Heart left ventricle (tissue), 16 donors: ENCODE measurements at places on chromosomes 2 and 18. TPM values are rescaled to one million over a fixed set of nuclear protein-coding genes. Genes with fewer than 3 reads are reported as not detected.

GRCh38 chr2:193738892-193739291 lies 1544.2 kb upstream of the TMEFF2 start:
- DNase-seq: no peak

DNA sequence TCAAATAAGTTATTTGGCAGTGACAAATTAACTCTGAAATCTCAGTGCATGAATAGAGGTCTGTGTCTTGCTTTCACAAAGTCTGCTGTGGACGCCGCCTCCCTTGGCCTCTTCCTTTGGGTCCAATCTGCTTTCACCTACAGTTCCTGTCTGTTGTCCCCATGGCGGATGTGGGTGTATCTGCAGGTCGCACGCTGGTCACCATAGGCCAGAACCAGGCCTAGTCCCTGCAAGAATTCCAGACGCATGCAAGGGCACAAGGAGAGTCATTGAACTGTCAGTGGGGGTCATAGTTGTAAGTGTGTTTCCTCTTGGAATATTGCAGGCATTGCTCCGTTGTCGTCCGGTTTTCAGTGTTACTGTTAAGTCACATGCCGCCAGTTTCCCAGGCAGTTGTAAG lies 7.4 kb downstream of the SOCS6 start:
- DNase-seq: peak; percentile 45

- no peak for DNase-seq
Observed at GRCh38 chr2:146847846-146848245, 997.0 kb upstream of the ACVR2A start.

GRCh38 chr2:70906439-70907005 lies 29.2 kb upstream of the ATP6V1B1 start:
- no peak for DNase-seq

DNA sequence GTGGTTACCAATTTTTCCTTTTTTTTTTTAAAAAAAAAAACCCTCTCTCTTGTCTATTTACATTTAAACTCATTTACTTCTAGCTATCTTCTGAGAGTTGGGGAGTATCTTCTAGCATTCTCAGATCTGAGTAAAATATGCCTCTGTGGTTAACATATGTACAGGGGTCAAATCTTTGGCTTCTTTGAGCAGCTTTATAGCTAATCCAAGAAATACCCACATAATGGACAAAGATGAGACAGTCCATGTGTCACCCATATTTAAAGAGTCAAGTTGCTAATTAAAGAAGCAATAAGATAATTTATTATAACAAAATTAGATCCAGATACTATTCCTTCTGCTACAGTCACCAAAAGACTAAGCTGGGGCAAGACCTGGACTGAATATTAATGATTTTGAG lies 139.0 kb upstream of the HNRNPA3 start:
- DNase-seq: no peak

DNA sequence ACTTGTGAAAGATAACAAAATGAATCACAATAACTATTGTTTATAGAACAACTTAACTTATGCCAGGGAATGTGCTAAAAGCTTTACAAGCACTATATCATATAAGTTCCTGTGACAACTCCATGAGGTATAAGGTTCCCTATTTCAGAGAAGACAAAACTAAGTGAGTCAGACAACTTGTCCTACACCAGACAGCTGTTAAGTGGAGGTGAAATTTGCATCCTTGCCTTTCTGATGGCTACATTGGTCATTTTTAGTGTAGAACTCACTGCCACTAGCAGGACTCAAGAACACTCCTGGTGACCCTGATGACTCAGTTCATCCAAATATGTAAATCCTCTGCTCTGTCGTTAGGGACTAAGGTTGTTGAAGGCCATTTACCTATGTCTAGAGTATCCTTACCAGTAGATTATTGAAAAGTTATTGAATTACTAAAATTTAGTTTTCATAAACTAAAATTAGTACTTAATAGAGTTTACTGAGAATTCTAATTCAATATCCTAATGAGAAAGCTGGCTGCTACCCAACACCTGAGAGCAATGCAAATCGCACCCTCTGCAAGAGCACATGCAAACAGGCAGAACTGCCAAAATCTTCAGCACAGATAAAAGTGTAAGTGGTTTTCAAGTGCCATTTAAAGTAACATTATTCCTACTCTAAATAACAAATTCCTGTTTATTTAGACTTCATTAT lies 636.2 kb downstream of the NRXN1 start:
- DNase-seq: no peak

DNA sequence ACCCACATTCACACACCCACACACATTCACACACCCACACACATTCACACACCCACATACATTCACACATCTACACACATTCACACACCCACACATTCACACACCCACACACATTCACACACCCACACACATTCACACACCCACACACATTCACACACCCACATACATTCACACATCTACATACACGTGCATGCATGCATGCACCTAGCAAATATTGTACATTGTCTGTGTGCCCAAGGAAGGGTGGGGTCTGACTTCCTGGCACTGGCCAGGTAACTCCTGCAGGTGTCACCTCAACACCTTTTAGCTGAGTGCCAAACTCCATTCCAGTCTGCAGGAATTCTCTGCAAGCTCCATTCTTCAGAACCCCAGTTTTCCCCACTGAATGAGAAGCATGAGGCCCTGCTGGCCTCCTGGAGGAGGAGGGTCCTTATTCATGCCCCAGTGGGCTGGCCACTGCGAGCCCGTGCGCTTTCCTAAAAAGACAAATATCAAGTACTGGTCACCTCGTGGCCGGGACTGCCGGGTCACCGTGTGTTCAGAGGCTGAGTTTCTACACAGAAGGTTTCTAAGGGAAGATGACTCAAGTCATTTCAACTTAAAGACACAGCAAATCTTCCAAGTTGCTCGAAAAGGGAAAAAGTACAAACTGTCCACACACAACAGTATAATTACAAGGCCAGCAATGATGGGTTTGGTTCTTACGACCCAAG lies 131.5 kb downstream of the HDAC4 start:
- DNase-seq: peak; percentile 9

DNA sequence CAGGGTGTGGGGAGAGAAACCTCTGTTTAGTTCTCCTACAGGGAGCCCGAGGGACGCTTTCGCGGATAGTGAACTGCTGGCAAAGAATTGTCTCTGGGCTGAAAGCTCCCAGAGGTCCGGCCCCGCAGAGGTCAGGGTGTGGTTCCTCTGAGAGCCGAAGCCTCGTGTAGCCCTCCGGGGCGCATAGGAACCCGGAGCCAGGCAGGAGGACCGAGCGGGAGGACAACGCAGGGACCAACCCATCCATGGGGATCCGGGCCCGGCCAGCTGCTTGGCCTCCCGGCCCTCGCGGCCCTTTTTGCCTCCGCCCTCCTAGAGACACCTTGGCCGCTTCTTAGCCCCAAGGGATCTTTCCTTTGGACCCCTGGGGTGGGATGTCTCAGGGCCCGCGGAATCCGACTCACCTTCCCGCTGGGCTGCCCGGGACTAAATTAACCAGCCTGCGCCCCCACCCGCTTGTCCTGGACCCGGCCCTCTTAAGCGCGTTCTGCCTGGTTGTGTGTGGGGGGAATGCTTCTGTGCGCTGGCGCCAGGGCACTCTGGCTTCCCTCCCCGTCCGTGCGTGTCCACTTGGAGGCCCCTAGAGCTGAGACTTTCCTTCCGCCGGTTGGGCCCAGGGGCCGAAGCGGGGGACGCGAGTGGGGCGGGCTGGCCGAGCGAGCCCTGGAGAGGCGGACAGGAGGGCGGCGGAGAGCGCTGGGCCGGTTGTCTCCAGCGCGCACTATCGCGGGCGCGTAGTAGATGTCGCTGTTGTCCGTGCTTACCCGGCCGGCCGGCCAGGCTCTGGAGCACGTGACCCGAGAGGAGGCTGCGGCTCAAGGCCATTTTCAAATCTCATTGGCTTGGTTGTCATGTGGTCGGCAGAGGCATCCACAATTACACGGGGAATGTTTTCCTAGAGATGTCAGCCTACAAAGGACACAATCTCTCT lies at the start of gene HOXD10:
TSS of gene HOXD10 (plus strand) at position 896 of the 931 bp plus-strand sequence. CDS start 56 bp downstream, outside the sequence.
- no peak for DNase-seq

- no peak for DNase-seq
Observed at GRCh38 chr2:242098445-242099128, 229.1 kb downstream of the RTP5 start.

GRCh38 chr2:217108086-217108485 lies 248.2 kb upstream of the TNP1 start:
- DNase-seq: no peak

DNA sequence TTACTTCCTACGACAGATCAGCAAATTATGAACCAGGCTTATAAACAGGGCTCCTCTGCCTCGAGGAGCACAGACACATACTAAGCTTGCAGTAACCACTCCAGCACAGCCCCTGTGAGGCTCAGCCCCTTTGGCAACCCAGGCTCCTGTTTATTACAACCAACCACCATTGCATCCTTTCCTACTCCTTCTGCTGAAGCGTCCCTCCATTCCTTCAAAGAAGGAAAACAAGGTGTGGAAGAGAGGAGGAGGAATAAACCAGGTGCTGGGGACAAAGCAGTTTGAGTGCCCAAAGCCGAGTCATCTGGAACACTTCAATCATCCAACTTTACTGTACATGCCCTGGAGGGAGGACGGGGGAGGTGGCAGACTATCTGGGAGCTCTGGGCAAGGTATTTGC lies 87.2 kb upstream of the MGAT4A start:
- DNase-seq: no peak

GRCh38 chr2:37287966-37288365 lies 36.7 kb downstream of the PRKD3 start:
- DNase-seq: no peak

DNA sequence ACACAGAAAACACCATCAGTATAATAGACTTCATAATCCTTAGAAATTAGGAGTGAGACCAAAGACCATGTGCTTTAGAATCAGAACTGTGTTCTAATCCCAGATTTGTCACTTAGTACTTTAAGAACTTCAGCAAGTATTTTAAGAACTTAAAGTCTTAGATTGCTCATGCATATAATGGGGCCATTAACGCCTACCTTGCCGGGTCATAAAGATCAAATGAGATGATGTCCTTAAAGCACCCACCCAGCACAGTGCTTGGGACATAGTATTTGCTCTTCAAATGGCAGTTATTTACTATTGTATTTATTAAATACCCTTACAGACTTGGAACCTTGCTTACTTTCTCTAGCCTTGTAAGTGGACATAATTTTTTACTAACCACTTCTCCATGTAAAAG lies 156.1 kb downstream of the GREB1L start:
- no peak for DNase-seq

DNA sequence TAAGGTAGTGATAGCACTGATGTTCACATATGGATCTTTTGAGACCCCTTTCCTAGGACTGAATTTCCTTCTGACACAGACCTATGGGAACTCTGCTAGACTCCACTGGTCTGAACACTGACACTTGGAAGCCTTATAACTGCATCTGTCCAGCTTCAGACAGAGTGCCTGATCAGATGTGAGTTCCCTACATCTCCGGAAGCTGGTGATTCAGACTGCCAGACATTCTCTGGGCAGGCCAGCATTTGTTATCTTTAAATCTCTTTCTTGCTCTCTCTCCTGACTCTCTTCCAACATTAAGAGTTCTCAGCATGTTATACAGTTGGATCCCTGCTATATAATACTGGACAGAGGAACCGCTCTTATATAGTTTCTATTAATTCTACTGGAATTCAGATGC lies 408.5 kb downstream of the ZEB2 start:
- DNase-seq: no peak

- DNase-seq: no peak
Observed at GRCh38 chr2:55230551-55230950, 1.5 kb downstream of the CLHC1 start.

DNA sequence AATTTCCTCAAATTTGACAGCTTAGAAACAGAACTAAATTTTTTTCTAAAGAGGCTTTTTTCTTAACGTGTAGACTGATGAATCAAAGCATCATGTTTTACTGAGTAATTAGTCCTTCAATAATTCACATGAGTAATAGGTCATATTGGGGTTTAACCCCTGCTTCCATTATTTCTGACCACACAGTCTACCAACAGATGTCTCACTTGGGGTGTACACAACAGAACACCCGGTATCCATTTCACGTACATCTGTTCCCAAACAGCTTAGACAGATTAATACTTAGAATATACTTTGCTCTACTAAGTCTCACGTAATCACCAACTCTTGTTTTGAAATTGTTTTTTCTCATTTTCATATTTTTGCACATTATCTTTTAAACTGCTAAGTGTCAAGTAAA lies 14.8 kb downstream of the CERKL start:
- no peak for DNase-seq

DNA sequence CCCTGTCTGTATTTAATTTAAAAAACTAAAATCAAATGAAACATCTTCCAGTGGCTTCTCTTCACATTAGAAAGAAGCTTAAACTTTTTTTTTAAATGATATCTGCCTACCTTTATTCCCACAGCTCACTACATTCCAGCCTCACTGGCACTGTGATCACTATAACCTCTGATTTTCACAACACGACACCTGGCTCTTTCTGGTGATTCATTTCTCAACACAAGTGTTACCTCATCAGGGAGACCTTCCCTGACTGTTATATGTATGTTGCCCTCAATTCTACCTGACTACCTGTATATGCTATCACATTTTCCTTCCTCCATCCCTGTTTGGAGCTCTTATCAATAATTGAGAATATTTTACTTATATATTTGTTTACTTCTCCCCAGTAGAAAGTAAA lies 76.6 kb downstream of the BAZ2B start:
- no peak for DNase-seq

GRCh38 chr2:226638576-226638975 lies 161.0 kb downstream of the IRS1 start:
- DNase-seq: no peak

DNA sequence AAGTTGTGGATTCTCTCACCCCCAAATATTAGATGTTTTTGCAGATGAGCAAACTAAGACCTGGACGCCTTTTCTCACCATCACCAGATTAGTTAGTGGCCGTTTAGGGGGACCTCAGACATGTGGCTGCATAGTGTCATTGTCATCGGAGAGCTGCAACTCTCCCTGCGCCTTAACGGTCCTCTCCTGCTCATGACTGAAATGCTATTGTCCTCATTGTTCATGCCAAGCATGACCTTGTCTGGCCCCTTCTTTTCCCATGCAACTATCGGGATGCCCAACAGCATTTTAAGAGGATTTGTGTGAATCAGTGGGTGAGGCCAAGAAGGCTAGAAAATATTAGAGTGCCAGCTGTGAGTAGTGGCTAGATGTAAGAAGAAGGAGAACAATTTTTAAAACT lies 174.2 kb downstream of the SOCS6 start:
- DNase-seq: no peak

GRCh38 chr2:238939074-238939473 lies 91.2 kb downstream of the TWIST2 start:
- DNase-seq: peak; percentile 29

GRCh38 chr2:10740226-10740625 lies 18.8 kb downstream of the ATP6V1C2 start:
- no peak for DNase-seq

- DNase-seq: no peak
Observed at GRCh38 chr2:160097326-160097725, 34.9 kb upstream of the PLA2R1 start.

GRCh38 chr2:229141424-229142025 lies 129.6 kb downstream of the PID1 start:
- DNase-seq: no peak

- DNase-seq: no peak
Observed at GRCh38 chr2:129754421-129754820, 225.0 kb upstream of the RAB6C start.

GRCh38 chr2:28219758-28220368 lies 172.8 kb upstream of the FOSL2 start:
- no peak for DNase-seq

The WNT10A gene
- total RNA-seq: not detected

The PSMA8 gene
- not detected for total RNA-seq

The NOSTRIN gene
- total RNA-seq: 8.2 TPM

The C2orf78 gene
- not detected for total RNA-seq

The PNPT1 gene
- 13.3 TPM for total RNA-seq

The LGALSL gene
- total RNA-seq: 11.8 TPM

The RTTN gene
- 7.3 TPM for total RNA-seq

The B4GALT6 gene
- 3.9 TPM for total RNA-seq

The IL1B gene
- 0.68 TPM for total RNA-seq

The NR4A2 gene
- 3.1 TPM for total RNA-seq

The TMEM150A gene
- total RNA-seq: 6.4 TPM

The CLIP4 gene
- 42.4 TPM for total RNA-seq
